Forelimb muscle (tissue), 1 donor: ENCODE measurements at places on chromosomes 6 and 20. TPM values are rescaled to one million over a fixed set of nuclear protein-coding genes. Genes with fewer than 3 reads are reported as not detected.

DNA sequence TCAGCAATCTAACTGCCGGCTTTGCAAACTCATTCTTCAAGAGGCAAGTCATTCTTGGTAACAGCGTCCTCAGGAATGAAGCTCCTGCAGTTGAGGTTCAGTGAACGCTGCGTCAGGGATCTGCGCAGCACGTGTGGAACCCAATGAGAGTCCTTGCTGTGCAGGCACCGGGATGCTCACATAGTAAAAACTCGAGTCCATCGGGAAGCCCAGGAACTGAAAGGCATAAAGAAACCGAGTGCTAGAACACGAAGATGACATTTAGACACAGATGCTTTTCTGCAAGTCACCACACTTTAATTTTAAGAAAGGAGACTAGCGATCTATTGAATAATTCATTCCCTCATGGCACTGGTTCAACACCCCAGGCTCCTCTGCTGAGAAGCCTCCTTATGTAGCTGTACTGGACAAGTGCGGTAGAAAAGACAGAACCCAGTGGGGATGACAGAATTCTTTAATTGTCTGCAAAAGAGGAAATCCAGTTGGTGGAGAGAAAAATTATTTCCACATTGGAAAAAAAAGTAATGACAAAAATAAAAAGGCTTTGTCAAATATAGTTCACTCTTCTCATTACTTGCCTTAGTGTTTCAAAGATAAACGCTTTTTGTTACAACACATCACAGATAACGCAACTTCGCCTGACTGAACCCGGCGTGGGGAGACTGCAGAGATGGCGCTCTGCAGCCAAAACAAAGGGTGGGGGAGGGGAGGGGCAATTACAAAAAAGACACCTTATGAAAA lies 1.9 kb upstream of the AFDN start:
- DNase-seq, result no peak

Gene SPTLC3
- 2.0 TPM for polyA plus RNA-seq

- DNase-seq, result no peak
Observed at GRCh38 chr20:33291830-33292355, 8.9 kb downstream of the BPIFB1 start.

DNA sequence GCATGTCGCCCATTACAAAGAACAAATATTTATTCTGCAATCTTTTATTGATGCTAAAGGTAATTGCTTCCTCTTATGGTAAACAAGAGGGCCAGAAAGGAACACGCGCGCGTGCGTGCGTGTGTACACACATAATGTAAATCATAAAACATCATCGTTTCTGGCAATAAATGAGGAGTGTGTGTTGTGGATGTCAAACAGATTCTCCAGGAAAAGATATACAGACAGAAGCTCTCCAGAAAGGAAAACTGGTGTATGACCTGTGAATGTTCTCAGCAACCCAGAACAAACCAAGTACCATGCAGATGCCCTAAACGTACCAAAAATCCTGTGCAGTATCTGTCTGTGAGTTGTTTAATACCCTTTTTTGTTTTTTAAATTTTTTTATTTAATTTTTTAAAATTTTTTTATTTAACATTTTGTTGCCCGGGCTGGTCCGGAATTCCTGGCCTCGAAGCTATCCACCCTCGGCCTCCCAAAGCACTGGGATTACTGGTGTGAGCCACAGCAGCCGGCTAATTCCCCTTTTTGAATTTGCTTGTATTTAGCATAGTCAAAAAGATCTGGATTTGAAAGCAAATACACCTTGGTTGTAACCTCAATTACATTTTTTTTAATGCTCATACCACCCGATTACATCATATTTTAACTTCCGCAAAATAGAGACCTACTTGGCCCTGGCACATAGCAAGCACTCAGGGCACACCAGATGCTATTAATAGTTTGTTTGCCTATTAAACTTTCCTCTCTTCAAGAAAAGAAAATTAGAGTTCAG lies 909 bp upstream of the NUDT3 start:
- no peak for DNase-seq

DNA sequence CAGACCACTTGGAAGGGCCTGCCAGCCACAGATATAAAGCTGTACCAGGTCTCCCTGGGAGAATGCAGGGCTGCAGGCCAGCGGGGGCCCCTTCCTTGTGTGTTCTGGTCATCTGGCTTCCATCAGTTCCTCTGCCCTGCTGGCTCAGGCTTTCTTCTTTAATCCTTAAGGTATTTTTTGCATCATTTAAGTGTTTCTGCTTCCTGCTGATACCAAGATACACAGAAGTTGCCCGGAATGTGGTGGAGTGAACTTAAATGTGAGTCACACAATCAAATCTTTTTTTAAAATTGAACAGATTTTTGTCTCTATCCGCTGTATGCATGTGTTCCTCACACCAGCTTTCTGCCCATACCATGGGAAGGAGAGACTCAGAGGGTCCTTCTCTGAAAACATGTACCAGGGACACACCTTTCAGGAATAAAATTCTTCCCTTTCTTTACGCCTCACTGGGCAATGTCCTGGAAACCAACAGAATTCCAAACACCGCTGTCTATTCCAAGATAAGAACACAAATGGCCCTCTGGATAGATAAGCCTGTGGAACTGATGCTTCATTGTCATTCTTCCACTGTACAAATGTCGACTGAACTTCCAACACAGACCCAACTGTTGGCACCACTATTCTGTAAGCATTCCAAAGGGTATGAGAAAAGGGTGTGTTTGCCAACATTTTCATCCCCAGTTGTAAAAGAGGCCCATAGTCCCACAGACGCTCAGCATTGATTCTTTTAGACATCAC lies 206.2 kb upstream of the MYLIP start:
- DNase-seq, result no peak

Gene CDH4
- 1.2 TPM for polyA plus RNA-seq

DNA sequence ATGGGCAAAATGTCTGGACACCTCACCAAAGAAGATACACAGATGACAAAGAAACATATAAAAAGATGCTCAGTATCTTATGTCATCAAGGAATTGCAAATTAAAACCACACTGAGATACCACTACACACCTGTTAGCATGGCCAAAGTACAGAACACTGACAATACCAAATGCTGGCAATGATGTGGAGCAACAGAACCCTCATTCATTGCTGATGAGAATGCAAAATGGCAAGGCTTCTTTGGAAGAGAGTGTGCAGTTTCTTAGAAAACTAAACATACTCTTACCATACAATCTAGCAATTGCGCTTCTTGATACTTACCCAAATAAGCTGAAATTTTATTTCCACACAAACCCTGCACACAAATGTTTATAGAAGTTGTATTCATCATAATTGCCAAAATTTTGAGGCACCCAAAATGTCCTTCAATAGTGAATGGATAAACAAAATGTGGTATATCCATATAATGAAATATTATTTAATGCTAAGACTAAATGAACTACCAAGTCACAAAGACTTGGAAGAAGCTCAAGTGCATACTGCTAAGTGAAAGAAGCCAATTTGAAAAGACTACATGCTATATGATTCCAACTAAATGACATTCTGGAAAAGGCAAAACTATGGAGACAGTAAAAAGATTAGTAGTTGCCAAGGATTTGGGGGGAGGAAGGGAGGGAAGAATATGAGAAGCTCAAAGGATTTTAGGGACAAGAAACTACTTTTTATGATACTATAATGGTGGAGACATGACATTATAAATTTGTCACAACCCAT lies 50.7 kb downstream of the TNFAIP3 start:
- DNase-seq, result no peak

DNA sequence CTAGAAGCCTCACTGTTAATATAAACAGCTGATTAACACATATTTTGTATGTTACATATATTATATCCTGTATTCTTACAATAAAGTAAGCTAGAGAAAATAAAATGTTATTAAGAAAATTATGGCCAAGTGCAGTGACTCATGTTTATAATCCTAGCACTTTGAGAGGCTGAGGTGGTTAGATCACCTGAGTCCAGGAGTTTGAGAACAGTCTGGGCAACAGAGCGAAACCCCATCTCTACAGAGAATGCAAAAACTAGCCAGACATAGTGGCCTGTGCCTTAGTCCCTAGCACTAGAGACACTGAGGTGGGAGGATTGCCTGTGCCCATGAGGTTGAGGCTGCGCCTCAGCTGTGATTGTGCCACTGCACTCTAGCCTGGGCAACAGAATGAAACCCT lies 81.9 kb downstream of the NCOA3 start:
- DNase-seq, result no peak

DNA sequence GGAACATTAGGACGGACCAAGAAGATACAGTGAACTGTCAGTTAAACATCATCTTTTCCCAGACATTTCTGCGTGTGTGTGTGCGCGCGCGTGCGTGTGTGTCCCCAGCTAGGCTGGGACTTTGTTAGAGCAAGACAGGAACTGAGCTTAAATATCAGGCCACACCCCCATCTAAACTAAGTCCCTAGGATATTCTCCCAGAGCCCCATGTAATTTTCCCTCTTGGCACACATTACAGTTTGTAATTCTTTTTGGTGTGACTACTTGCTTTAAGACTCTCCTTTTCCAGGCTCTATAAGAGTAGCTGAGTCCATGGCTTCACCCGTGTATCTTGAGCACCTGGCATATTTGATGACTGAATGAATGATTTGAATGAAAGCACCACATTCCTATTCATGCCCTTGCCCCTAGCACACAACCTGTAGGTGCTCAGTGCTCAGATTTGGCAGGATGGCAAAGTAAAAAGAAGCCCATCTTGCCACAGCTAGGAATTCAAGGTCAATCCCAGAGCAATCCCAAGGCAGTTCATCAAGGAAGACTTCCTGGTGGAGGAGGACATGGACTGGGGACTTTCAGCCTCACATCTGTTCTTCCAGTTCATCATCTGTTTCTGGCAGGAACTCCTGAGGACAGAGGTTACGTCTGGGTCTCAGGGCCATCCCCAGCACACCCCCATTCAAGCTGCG lies 69.2 kb downstream of the MRPL14 start:
- DNase-seq, result no peak

DNA sequence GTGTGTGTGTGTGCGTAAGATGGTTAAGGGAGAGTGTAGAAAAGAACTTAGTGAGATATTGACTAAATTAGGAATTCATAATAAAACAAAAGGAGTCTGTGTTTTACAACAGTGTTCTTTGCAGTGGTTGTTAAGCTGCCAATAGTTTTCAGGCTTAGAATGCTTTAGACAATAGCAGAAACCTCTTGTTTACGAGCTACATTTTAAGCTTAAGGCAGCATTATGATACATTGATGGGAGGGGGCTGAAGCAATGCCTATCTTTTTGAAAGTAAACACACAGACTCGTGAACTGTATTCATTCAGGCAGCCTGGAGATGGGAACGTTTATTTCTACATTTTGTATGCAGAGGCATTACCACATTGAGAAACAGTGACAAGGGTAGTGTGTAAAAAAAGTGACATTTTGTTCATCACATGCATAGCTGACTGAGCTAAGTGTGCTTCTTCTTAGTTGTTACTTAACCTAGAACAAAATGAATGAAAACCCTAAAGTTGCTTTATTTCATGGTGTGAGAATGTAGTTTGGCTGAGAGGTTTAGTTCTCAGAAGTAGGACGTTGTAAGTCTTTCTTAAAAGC lies 21.2 kb downstream of the CLVS2 start:
- DNase-seq, result no peak

DNA sequence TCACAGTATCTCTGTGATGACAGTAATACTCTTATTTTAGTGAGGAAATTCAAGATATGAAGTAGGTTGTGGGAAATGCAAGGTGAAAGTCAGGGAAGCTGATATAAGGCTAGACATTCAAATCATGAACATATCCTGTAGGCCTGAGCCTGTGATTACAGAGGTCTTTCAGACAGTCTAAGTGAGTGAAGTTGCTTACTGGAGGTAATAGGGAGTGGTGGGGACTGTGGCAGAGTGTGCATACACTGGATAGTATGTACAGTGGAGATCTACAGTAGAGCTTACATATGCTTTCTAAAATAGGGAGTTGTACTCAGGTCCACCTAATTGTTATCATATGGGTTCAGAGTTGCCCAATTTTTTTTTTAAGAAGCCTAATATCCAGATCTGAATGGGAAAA lies 3.1 kb downstream of the DHX35 start:
- DNase-seq, result no peak
